Inflammatory macrophage (primary cell): ENCODE measurements at places on chromosomes 2 and 18.

DNA sequence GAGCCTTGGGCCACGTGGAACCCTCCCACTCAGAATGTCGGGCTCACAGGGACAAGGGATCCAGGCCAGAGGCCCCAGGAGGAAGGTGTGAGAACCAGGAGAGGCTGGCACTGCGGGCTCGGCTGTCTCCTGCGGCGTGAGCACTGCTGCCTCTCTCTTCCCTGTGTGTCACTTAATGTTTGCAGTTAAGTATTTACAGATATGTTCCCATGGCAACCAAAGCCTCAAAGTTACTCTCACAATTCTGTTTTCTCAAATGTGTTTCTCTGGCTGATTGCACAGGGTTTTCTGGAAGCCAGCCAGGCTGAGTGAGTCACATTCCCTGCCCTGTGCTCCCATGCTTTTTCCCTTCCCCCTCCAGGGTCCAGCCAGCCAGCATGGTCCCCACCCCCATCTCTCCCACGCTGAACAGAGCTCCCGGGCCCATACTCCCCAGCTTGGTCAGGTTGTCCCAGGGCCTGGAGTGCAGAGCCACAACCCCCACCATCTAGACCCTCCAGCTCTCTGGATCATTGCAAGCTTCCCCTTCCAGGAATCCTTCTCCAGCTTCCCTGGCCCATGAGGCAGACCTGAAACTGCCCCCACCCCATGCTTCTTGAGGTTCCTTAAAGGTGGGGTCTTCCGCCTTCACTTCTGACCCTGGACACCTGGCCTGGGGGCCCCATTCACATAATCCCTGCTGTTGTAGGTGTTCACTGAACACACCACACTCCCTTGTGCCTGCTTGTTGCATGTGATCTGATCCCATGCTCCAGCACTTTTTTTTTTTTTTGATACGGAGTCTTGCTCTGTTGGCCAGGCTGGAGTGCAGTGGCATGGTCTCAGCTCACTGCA, 265.9 kb downstream of the CELF4 start:
- DNase-seq: peak; percentile 43

DNA sequence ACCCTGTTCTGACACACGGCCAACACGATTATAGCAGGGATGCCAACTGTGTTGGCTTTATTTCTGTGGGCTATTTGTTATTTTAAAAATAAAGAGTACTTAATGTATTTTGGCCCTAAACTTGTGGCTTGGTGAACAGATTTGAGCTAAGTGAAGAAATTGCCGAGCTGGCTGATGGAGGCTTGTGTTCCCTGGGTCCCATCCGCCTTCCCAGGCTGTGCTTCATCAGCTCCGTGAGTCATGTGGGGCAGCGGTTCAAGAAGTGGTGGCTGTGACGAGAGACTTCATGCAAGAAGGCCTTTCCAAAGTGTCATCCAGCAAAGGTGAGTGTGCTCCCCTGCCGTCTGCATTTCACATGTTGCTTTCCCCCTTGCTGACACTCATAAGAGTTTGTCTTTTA, 73.6 kb upstream of the NCK2 start:
- no peak for DNase-seq

- peak; percentile 77 for DNase-seq
Measured at GRCh38 chr18:56575819-56576663, 62.4 kb downstream of the TXNL1 start.

GRCh38 chr2:65071499-65072180, 15.4 kb downstream of the CEP68 start:
- DNase-seq: no peak

DNA sequence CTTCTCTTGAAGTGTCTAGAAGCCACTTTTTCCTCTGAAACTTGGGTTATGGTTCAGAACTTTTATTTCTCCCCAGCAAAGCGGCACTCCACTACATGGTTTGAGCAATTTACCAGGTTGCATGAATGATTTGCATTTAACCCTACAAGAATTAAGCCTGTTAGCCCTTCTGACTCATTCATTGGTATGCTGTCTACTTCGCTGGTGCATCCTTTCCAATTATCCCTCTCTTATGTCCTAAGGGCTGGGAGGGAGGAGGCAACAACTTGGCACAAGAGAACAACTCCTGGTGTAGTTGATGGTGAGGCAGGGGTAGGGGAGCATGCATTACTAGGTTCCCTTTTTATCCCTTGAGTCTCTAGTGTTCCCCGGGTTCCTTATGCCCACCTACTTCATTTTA, 293.4 kb upstream of the MEX3C start:
- DNase-seq: no peak

GRCh38 chr2:41941831-41942230, 106.0 kb upstream of the PKDCC start:
- DNase-seq: no peak

DNA sequence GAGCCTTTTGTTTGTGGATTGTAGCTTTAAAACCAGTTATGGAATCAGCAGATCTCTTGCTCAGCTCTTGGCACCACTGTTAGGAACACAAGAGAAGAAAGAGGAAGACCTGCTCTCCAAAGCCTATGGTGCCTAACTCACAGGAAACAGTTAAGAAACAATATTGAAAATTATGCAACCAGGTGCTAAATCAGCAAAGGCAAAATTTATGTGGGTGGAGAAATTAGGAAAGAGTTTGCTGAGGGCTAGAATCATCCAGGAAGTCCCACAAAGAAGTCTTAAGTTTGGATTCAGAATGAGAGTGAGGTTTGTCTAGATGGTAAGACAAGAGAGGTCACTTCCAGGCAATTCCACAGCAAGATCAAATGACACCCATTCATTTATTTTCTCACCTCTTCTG, 49.4 kb downstream of the AOX1 start:
- peak; percentile 93 for DNase-seq

- peak; percentile 11 for DNase-seq
Measured at GRCh38 chr2:130791617-130791939, 36.2 kb downstream of the AMER3 start.

DNA sequence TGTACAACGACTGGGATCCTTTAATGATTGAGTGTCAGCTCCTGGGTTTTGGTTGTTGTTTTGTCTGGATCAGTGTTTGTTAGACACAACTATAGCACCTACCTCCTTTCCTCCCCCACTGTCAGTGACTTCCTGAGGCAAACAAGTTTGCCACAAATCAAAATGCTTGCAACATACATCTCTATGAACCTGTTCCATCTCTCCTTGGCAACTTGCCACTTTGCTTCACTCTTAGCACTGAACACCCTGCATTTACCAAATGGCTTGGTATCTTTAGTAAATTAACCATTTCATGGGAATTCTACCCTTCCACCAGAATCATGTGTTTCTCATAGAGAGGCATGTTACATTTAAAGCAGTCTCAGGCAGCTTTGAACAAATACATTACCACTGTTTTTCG, 301.1 kb upstream of the TANK start:
- no peak for DNase-seq

- peak; percentile 46 for DNase-seq
Measured at GRCh38 chr18:8610459-8610851, 1.2 kb downstream of the RAB12 start.

GRCh38 chr2:98833172-98833916, 102.4 kb upstream of the MGAT4A start:
- peak; percentile 43 for DNase-seq

DNA sequence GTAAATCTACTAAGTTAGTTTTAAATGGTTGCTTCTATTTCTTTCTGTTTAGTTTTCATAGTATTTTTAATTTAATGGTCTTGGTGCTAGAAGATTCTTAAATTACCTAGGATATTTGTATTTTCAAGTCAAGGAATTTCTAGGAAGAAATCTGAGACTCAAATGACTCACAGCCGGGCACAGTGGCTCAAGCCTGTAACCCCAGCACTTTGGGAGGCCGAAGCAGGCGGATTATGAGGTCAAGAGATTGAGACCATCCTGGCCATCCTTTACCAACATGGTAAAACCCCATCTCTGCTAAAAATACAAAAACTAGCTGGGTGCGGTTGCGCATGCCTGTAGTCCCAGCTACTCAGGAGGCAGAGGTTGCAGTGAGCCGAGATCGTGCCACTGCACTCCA, 95.5 kb downstream of the C2orf74 start:
- no peak for DNase-seq

DNA sequence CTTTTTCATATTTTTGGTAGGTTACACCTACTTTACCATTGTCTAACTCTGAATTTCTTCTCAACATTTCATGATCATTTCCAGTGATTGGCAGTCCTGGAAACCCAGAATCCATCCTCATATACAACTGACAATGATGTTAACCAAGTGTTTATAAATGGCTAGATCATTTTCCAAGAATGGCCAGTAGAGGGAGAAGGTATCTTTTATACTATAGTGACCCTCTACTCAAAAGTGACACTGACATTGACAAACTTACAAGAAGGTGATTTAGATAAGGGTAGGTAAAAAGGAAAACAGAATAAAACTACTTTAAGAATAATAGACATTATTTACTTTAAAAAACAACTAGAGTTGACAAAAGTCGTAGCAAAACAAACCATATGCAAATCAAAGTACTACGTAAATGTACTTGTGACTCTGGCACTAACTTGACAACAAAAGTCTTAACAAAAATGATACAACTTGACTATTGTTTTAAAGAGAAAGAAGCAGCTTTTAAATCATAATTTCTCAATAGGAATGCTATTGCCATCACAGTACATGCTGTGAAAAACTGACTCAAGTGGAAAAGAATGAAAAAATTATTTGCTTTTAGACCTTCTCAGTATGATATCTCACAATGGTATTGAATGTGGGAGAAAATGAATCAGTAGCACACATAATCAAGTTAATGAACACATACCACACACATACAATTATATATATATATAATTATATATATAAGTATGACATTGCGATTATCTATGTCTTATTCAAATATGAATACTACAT, 76.6 kb upstream of the GRB14 start:
- no peak for DNase-seq

- DNase-seq: no peak
Measured at GRCh38 chr18:8726963-8727705, 21.8 kb downstream of the MTCL1 start.

DNA sequence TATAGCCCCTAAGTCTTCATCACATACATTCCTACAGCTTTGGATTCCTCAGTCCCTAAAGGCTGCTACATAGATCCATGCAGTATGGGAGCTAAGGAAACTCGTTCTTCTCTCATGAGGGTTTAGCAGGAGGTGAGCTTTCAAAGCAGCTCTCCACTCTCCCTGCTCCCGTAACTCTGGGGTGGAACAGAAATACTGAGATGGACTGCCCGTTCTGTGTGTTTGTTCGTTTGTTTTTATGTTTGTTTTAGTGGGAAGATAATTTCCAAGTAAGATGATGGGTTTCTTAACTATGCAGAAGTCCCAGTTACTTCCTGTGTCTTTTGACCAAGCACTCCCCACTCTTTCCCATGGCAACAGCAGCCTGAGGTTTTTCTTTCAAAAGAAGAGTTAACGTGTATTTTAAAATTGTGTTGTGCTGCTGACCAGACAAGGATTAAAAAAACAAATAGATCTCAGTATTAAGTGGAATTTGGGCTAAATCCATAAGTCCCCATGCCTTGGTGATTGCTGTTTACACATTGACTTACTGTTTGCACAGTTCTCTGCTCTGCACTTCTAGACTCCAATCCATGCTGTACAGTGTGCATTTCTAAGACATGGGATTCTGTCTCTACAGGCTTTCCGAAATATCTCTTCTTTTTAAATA, 156.4 kb upstream of the SH3BP4 start:
- DNase-seq: no peak

DNA sequence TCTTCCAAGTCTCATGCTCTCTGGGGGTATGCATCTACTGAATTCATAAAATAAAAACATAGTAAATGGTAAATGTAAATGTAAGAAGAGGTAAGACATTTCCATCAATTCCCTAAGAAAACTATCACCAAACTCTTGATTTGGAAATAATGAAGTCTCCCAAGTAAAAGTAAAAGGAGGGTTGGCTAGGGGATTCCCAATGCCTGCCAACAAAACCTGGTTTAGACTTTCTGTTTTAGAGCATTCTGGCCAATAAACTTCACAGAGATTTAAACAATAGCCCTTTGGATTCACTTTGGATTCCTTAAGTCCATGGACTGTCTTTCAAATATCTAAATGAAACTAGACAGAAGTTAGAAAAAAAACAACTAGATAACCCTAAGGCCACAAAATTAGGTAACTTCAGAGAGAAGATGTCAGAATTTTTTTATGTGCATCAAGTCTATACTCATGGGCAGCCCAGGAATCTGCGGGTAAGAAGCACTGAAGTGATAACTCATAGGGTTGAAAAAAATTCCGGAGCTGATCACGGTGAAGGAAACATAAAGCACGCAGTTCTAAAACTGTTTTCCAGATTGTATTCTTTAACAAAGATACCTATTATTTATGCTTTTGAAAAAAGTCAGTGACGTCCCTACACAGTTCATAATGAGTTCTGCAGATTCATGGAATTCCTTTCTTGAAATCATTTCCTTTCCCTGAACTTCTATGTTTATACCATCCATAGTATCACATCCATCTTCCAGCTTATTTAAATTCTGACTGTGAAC, 263.6 kb downstream of the AFF3 start:
- DNase-seq: no peak

DNA sequence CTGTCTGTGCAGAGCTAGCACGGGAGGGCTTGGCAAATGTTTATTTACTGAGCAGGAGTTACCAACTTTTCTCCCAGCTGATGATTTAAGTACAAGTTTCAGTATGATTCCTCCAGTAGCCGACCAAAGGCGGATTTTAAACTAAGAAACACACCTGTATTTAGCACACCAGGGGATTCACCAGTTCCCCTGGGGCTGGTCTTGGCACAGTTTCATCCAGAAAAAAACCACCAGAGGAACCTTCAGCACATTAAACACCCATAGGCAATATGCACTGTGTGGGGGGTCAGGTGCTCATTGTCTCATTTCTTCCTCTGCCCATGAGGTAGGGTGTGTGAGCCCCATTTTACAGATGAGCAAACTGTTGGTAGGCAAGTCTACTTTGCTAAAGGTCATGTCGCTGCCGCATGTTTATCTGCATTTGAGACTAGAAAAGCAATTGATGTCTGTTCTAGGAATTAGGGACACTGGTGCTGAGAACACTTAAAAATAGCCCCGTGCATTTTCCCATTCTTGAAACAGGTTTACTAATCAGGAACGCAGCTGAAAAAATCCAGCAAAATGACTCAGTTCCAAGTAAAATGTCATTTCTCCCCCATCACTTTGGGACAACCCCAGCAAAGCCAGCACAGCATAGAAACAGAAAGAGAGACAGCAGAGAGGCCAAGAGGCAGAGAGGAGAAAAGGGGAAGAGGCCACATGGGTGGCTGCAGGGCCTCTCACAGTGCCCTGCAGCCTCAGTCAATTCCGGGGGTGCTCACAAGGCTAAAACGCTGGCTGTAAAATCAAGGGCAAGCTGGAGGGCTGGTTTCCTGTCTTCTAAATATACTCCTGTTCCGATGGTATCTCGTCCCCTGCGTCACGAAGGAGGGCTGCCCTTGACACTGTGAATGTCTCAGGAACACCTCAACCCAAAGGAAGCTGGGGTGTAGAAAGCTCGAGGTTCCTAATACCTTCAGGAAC, 166.8 kb upstream of the ID2 start:
- DNase-seq: peak; percentile 53

- DNase-seq: no peak
Measured at GRCh38 chr2:111072220-111072871, 48.4 kb upstream of the BCL2L11 start.

GRCh38 chr2:58376592-58376991, 135.5 kb upstream of the FANCL start:
- DNase-seq: no peak
